Activated naive CD4-positive, alpha-beta T cell treated with Interleukin-2 at 50 U/mL for 16 hours (primary cell): ENCODE measurements at places on chromosomes 2 and 18.

DNA sequence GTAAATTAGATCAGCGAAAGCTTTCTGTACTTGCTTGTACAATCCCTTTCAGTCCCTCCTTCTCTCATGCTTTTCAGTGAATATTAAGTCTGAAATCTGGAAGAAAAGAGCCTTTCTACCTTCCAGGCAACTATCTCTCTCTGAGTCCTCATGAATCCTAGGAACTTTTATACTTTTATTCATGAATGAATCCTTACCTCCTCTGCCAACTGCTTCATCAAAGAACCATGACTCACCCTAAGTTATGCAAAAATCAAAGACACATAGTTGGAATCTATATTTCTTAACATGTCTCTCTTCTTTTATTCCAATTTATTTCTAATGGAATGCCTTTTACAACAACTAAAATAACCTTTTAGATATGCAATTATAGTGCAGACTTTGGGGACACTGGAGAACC lies 394.2 kb downstream of the CLIP4 start:
- no peak for DNase-seq

- no peak for DNase-seq
Measured at GRCh38 chr18:23825978-23826405, 136.7 kb downstream of the LAMA3 start.

DNA sequence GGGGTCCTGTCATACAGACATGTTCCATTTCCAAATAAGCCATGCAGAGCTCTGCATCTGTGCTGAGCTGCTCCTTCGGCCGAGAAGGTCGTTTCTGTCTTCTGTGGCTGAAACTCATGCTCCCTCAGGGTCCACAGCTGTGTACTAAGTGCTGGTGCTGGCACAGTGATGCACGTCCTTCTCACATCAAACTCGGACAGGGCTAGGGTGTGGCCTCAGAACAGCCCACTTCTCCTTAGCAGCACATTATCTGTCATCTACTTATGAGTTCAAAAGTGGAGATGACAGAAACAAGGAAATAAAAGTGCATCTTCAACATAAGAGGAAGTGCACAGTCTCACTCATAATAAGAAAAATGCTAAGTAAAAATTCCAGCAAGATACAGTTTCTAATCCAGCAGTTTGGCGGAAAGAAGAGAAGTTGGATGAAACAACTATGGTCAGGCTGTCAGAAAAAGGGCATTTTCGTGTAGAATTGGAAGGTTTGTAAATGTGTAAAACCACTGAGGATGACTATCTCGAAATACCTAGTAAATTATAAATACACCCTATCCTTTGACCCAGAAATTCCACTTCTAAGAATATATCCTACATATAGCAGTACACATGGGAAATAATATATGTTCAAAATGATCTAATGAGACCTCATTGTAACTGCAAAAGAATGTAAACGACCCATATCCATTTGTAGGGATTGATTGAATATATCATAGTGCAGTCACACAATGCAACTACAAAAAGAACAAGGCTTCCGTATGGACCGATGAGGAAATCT lies 53.7 kb upstream of the APCDD1 start:
- no peak for DNase-seq

DNA sequence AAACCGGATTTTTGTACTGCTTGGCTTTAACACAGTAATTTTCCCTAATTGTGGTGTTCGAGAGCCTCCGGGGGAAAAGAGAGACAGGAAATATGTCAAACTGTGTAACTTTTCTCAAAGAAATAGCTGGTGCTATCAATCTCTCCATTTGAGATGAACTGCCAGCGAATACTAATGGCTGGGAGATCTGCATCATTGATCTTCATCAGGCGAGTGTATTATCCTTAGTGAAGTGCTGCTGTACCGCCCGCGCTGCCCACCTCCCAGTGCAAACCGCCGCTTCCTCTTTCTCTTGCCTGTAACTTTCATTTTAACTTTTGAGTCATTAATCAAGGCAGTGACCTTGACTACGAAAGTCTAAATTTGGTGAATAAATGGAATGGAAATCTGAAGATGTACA lies 246.1 kb upstream of the ST6GAL2 start:
- DNase-seq: no peak

DNA sequence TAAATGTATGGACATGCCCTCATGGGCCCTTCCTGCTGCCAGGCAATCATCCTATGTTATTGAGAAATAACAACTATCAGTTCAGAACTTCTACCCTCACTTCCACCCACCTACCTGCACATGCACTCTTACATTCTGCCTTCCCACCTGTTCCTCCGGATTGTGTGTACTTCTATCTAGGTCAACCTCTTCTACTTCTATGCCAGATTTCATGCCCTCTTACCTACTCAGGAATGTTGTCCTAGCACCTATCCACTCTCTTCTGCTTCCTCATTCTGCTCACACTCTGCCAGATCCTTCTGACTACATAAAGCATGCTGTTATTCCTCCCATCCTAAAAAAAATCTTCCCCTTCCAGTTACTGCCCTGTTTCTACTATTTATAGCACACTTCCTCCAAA lies 333.5 kb downstream of the IRS1 start:
- DNase-seq: no peak

DNA sequence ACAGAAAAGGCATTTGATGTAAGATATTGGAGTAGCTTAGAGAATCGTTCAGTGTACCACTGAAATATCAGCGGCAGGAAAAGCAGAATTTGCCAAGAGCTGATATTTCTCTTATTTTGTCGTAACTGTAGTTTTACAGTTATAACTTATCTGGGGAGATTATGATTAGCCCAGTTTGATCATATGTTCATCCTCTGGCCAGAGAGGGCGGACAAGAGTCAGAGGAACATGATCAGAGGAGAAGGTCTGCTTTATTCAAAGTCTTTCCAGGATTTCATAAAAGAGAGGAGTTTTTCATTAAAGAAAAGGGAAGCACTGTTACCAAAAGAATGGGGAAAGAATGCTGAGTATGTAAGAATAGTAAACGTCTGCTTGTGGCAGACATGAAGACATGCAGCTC lies 1655.6 kb downstream of the DPP10 start:
- no peak for DNase-seq

DNA sequence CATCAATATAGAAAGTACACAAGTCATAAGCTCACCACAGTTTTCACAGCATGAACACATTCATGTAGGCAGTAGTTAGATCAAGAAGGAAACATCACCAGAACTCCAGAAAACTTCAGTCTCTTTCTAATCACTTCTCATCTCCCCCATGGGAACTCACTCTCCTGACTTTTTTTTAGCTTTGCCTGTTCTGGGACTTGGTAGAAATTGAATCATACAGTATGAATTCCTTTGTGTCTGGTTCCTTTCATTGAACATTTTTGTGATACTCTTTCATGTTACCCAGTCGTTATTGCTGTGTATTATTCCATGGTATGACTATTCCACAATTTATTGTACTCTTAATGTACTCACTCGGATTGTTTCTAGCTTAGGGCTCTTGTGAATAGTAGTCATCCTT lies 160.2 kb downstream of the TAF4B start:
- DNase-seq: no peak

- no peak for DNase-seq
Measured at GRCh38 chr18:28854964-28855363, 678.0 kb upstream of the CDH2 start.

DNA sequence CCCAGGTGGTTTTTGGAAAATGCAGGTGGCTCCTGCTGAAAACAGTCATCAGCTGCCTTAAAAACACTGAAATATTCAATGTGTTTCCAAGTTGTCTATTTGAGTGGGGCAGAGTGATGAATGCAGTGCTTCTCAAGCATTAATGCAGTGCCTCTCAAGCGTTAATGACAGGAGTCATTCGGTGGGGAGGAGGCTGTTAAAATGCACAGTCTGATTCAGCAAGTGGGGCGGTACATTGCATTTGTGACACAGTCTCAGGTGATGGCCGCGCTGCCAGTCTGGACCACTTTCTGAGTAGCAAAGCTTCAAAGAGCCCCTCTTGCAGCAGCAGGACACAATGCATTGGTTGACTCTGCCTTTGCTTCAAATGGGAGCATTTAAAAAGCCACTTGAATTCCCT lies 231.4 kb upstream of the RGPD4 start:
- DNase-seq: no peak

DNA sequence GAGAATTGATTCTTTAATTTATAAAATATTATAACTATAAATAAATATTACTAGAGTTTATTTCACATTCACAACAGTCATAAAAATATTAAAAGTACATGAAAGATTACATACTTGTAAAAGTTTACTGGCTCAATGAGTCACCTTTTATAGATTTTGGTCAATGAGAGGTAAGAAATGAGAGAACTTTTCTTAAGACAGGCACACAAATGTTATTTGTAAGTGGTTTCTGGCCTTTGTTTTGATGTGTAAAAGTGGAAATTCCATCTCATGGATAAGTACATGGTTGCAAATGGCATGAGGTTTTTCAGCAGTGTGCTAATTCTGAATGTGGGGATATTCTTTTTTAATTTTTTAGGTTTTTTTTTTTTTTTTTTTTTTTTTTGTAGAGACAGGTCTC lies 63.8 kb downstream of the TTC27 start:
- DNase-seq: no peak

- DNase-seq: no peak
Measured at GRCh38 chr2:229566370-229566769, 148.0 kb downstream of the DNER start.

DNA sequence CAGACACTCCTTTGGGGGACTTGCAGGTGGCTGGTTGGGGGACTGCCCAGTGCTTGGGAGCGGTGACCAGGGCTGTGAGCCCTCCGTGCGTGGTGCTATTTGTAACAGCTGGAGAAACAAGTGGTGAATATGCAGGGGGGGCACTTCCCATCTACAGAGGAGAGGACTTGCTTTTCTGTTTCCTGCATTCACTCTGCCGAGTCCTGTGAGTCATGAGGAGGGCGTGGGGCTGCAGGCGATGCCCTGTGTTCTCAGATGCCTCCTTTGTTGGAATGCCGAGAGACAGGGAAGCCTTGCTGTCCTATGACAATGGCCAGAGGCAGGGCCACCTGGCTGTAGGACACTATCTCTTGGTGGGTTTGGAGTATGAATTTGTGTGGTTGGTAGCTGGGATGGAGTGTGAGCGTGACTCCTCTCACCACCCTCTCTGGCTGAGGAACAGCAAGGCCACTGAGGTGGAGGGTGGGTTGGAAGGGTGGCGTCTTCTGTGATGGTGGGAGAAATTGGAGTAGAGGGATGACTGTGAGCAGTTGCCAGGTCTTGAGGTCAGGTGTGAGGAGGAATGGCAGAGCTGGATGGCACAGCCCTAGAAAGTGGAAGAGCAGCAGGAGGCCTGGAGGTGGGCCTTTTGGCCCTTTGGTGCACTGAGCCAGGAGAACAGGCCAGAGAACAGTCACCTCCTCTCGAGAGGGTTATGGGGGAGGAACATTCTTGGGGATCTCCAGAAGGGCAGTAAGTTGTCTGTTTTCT lies 24.3 kb downstream of the FHOD3 start:
- DNase-seq: no peak

GRCh38 chr2:86140969-86141392 lies 34.9 kb downstream of the PTCD3 start:
- no peak for DNase-seq

DNA sequence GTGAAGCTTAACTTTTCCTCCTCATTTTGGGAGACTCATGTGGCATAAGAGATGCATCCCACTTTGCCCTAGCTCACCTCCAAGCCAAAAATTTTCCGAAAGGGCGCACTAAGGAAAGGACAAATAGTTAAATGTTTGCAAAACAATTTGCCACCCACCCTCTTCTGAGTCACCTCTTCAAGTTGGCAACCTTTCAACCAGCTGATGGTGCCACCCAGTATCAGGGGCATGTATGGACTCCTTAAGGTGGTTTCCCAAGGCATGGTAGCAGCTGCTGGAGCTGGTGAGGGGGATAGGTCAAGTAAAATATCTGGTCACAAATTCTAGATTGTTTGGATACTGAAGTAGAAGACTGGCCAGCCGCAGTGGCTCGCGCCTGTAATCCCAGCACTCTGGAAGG lies 17.2 kb upstream of the ITGAV start:
- no peak for DNase-seq

DNA sequence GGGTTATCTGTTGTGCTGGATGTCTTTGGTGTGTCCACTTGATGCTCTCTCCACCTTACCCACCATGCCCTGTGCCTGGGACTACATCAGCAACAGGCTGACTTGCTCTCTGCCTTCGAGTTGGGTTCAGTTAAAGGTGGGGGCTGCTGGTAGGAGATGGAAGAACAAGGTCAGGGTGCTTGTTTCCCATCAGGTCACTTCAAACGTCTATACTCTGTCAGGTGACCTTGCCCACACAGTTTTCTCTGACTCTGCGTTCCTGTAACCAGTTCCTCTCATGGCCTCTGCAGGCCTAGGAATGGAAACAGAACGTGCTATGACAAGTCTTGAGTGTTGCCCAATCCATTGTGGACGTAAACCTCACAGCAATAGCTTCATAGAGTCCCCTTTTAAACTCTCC lies 38.4 kb upstream of the PAPOLG start:
- no peak for DNase-seq

DNA sequence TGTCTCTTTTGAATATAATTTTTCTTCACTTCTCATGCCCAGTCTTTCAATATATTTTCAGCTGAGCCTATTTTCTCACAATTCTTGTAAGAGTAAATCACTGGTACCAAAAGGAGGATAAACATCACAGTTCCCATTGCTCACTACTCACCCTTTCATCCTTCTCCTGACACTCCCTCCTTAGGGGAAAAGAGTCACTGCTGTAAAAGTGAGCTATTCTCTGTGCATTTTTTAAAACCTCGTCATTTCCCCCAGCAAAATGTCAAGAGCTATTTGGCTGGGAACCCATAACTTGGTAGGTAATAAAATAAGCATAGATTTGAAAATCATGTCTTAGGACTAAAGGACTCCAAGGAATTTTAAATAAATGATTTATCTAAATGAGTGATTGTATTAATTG lies 340.1 kb upstream of the GYPC start:
- no peak for DNase-seq

GRCh38 chr2:11348209-11348749 lies 3.8 kb upstream of the ROCK2 start:
- no peak for DNase-seq

GRCh38 chr2:233422649-233423551 lies 68.6 kb downstream of the DGKD start:
- no peak for DNase-seq

- DNase-seq: no peak
Measured at GRCh38 chr2:119333833-119334232, 32.8 kb downstream of the C2orf76 start.

DNA sequence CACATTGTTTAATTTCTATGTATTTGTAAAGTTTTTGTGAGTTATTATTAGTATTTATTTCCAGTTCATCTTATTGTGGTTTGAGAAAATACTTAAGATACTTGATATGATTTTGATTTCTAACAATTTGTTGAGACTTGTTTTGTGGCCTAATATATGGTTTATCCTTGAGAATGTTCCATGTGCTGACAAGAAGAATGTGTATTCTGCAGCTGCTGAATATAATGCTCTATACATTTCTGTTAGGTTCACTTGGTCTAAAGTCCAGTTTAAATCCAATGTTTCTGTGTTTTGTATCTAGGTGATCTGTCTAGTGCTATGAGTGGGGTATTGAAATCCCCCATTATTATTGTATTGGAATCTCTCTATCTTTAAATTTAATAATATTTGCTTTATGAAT lies 201.3 kb downstream of the FSIP2 start:
- no peak for DNase-seq

- no peak for DNase-seq
Measured at GRCh38 chr18:39455285-39455684, 1889.7 kb upstream of the CELF4 start.

GRCh38 chr2:95069465-95069864 lies 44.0 kb downstream of the MAL start:
- DNase-seq: no peak

GRCh38 chr2:68796295-68796905 lies 61.8 kb downstream of the ARHGAP25 start:
- DNase-seq: no peak

GRCh38 chr2:121519732-121520640 lies 10.7 kb upstream of the RNU4ATAC start:
- DNase-seq: no peak
